Prostate gland (tissue), 2 donors: ENCODE measurements at places on chromosomes 2 and 18.

GRCh38 chr2:234388591-234388990 is 108.3 kb downstream of the ARL4C start:
- DNase-seq, result no peak

DNA sequence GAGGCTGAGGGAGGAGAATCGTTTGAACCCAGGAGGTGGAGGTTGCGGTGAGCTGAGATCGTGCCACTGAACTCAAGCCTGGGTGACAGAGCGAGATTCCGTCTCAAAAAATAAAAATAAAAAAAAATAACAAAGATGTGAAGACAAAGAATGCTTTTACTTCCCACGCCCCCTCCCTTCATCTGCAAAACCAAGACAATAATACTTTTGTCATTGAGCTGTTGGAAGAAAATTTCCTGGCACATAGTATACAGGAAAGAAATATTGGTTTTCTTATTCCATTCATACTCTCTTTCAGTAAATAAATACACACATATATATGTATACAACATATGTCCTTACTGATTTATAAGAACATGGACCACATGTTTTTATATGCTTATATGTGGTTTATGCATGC is 12.2 kb downstream of the GREB1 start:
- no peak for DNase-seq

- DNase-seq, result no peak
Observed at GRCh38 chr2:138474100-138474825, 27.3 kb upstream of the SPOPL start.

- no peak for DNase-seq
Observed at GRCh38 chr2:124018890-124019289, 6.2 kb upstream of the CNTNAP5 start.

GRCh38 chr18:54323561-54323960 is 34.1 kb downstream of the STARD6 start:
- no peak for DNase-seq

DNA sequence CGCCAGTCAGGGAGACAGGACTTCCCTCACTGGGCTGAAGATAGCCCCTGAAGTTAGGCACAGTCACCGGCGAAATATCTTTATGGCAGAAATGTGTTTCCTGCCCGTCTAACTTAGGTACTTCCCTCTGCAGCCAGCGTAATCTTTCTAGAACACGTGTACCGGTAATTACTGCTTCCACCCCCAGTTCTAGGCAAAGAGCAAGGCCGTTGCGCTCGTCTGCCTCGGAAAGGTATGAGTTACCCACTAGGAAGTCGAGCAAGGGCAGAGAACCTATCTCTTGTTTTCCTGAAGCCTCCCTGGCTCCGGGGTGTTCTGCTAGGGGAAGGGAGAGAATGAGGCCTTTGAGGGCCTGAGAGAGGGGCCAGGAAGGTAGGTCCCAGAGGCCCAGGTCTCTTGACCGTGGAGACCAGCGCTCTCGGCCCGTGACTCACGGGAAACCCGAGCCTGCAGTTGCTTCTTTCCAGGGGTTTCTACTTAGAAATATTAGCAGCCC is 70.0 kb downstream of the TWSG1 start:
- DNase-seq, result no peak

- DNase-seq, result no peak
Observed at GRCh38 chr18:58379443-58379842, 249.4 kb downstream of the ALPK2 start.

GRCh38 chr2:237662671-237663093 is 35.3 kb downstream of the LRRFIP1 start:
- DNase-seq, result peak; percentile 98
